Smooth muscle cell of the pulmonary artery (primary cell): ENCODE measurements at places on chromosomes 12 and 14. TPM values are rescaled to one million over a fixed set of nuclear protein-coding genes. Genes with fewer than 3 reads are reported as not detected.

The GLS2 gene
- 0.13 and 0.20 TPM in 2 replicates for total RNA-seq

The GPR33 gene
- total RNA-seq = not detected in 2 replicates

The ZFHX2 gene
- total RNA-seq = 0.52 and 0.83 TPM in 2 replicates

The GLT1D1 gene
- under 0.01 TPM in 1 of 2 replicates, not detected in the other for total RNA-seq

The STON2 gene
- total RNA-seq = 0.85 and 0.89 TPM in 2 replicates

The LIN52 gene
- 7.0 and 10.2 TPM in 2 replicates for total RNA-seq

The IAPP gene
- total RNA-seq = 0.10 TPM in 1 of 2 replicates, not detected in the other

The ARMH4 gene
- total RNA-seq = 9.1 and 9.6 TPM in 2 replicates

The SERPINA9 gene
- not detected in 2 replicates for total RNA-seq

The PSEN1 gene
- 46.6 and 55.3 TPM in 2 replicates for total RNA-seq

The FOXG1 gene
- 0.76 and 1.6 TPM in 2 replicates for total RNA-seq

The RABGGTA gene
- total RNA-seq = 22.6 and 33.2 TPM in 2 replicates

The VDR gene
- total RNA-seq = 13.0 and 13.6 TPM in 2 replicates

The DHRS2 gene
- not detected in 2 replicates for total RNA-seq
